Inflammatory macrophage treated with lipopolysaccharide for 4 hours (primary cell): ENCODE measurements at places on chromosomes 5 and 9.

GRCh38 chr5:143790457-143791112 lies 21.4 kb upstream of the HMHB1 start:
- no peak for DNase-seq

- peak; percentile 58 for DNase-seq
These were observed 23.5 kb downstream of the KLF9 start for GRCh38 chr9:70390933-70391341.

- DNase-seq = no peak
These were observed 74.3 kb upstream of the STXBP1 start for GRCh38 chr9:127537792-127538191.

DNA sequence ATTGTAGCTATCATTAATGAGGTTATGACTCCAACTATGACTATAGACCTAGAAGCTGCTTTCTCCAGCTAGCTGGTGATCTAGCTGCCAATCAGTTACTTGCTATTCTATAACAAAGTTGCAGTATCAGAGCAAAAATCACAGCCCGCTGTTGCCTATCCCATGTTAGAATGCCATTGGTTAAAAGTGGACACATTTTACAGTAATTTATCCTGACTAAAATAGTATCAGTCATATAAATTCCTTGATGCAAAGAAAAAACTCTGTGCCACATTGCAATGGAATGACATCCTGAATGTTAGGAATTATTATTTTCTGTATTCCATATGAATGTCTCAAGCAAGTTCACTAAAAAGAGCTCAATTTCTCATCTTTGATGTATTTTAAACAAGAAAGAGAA lies 626.5 kb downstream of the PDE4D start:
- no peak for DNase-seq

- DNase-seq = no peak
These were observed 8.6 kb downstream of the SLC6A3 start for GRCh38 chr5:1436681-1437080.

GRCh38 chr9:133679056-133679455 lies 42.9 kb downstream of the DBH start:
- no peak for DNase-seq

DNA sequence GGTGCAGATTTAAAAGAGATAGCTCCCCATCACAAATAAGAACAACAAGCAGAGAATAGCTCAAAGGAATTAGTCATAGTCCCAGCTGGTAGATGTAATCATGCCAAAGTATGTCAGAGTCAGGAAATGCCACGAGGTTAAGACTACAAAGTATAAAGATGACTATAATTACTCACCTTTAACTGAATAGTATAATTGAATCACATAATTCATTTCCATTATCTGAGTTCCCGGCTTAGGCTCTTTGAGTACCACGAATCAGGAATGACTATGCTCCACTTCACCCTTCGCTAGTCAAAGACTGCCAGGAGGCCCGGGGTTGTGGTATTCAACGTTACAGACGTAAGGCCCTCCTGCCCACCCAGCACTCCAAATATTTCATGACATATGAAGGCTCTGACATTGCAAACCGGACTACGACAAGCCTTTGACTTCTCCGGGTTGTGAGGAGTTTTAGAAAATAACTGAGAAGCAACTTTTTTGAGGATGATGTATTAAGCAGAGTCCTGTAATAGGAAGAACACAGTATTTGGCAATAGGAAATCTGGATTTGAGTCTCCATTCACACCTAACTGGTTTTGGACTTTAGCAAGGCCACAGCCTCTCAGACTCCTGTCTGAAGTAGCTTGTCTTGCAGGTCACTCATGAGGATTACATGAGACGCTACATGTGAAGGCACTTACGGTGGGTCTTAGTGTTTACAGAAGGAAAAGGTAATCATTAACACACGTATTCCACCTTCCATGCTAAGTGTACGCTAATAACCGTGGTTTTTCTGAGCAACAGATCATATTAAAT lies 64.6 kb downstream of the ENC1 start:
- no peak for DNase-seq

GRCh38 chr5:175897285-175897684 lies 25.9 kb downstream of the CPLX2 start:
- DNase-seq = no peak

DNA sequence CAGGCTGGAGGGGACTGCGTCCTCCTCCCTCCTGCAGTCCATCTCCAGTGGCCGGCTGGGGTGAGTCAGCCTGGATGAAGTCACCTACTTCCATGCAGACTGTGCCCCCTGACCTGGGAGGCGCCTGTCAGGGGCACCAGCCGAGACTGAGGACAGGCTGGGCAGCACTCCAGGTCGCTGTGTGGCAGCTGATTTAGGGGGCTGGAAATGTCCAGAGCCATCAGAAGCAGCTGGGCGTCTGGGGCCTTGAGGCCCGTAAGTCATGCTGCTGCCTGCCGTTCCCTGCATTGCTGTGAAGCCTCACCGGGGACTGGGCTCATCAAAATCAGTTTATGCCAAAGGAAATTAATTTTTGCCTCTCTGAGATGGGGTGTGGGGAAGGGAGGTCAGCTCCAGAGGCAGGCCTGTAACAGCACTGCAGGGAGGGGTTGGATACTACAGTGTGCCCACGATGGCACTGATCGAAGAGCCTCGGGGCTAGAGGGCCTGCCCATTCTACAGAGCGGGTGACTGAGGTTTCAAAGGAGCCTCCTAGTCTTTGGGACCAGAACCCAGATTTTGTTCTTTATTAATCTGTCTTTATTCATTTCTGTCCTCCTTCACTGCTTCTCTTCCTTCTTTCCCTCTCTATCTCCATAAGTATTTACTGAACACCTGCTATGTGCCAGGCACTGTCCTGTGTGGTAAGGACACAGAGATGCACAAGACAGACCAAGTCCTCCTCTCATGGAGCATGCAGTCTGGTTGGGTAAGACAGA lies 70.4 kb upstream of the PSD2 start:
- no peak for DNase-seq

DNA sequence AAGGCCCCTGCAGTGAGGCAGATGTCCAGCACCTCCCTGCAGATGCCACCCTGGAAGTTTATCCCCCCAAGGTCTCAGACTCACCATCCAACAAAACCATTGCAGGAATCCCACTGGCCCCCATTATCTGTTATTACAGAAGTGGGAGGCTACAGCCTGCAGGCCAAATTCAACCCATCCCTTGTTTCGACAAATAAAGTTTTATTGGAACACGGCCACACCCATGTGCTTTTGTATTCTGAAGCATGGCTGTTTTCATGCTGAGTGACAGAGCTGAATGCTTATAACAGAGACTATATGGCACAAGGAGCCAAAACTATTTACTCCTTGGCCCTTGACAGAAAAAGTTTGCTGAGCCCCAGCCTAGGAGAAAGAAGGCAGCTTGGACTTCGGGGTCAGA lies 428.8 kb downstream of the CDK5RAP2 start:
- no peak for DNase-seq

GRCh38 chr5:175264406-175264805 lies 179.6 kb downstream of the DRD1 start:
- no peak for DNase-seq

GRCh38 chr5:169788168-169788567 lies 151.1 kb downstream of the DOCK2 start:
- peak; percentile 89 for DNase-seq

DNA sequence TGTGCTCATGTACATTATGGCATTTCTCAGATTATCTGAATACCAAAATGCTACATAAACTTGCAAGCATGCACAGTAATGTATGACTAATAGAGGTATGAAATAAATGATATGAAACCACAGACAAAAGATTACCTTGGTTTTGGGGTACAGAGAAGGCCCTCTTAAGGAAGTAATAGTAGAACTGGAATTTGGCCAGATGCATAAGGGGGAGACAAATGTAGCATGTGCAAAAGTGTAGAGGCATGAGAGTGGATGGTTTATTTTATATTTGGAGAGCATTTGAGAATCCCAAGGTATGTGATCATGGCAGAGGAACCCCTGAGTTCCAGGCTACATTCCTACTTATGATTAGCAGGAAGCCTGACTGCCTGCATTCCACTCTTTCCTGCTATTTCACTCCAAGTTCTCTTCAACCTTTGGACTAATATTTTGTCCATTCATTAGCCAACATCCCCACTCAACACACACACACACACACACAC lies 74.2 kb downstream of the MAMDC2 start:
- DNase-seq = no peak

DNA sequence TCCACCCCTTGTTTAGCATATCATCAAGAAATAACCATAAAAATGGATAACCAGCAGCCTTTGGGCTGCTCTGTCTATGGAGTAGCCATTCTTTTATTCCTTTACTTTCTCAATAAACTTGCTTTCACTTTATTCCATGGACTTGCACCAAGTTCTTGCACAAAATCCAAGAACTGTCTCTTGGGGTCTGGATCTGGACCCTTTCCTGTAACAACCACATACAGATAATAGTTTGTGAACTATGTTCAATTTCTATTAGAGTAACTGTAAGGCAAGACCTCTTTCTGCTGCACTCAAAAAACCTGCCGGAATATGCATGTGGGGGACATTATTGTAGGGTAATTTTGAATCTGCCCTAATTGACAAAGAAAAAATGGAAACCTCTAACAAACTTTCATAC lies 66.9 kb upstream of the TMEM215 start:
- no peak for DNase-seq

- no peak for DNase-seq
These were observed 162.7 kb upstream of the SGCD start for GRCh38 chr5:156164306-156164705.

DNA sequence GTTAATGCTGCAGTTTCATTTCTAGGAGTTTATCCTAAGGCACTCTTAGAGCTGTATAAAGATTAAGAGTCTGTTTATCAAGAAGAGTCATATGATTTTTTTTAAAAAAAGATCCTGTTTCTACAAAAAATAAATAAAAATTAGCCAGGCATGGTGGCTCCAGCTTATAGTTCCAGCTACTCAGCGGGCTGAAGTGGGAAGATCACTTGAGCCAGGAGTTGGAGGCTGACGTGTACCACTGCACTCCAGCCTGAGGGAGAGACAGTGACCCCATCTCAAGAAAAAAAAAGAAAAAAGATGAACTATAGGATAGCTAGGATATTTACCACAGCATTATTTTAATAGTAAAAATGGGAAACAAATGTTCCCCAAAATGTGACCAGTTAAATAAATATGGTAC lies 3.3 kb upstream of the UBE2D2 start:
- no peak for DNase-seq

DNA sequence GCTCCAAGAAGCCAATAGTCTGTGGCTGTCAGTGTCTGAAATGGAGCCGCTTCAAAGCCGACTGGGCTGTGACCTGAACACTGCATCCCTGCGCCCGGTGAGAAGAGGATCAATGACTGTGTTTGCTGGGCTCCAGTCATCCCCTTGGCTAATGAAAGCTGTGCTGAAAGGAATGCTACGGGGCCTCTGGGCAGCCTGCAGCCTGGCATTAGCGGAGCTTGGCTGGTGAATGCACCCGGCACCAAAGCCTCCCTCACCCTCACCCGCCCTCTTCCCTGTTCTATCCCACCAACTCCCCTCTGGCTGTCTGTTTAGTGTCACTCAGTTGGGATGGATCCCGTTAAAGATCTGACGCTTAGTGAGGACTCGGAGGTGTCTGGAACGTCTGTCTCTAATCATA lies 355.3 kb downstream of the BNC2 start:
- DNase-seq = no peak

DNA sequence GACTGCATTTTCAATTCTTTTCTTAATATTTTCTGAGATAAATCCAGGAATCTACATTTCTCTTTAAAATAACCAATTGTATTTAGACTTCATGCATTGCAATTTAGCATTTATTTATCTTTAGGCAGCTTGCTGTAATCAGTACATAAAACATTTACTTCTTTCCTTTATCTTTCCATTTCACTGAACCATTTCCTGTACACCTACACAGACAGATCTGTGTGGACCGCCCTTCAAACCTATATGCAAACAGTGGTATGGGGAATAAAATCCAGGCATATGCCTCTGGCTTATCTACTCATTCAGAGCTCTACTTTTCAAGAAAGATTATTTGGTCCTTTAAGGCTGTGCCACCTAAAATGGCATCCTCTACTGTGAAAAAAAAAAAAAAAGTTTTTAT lies 640.0 kb downstream of the MAT2B start:
- DNase-seq = no peak

GRCh38 chr5:133362438-133362837 lies 249.9 kb downstream of the FSTL4 start:
- no peak for DNase-seq

DNA sequence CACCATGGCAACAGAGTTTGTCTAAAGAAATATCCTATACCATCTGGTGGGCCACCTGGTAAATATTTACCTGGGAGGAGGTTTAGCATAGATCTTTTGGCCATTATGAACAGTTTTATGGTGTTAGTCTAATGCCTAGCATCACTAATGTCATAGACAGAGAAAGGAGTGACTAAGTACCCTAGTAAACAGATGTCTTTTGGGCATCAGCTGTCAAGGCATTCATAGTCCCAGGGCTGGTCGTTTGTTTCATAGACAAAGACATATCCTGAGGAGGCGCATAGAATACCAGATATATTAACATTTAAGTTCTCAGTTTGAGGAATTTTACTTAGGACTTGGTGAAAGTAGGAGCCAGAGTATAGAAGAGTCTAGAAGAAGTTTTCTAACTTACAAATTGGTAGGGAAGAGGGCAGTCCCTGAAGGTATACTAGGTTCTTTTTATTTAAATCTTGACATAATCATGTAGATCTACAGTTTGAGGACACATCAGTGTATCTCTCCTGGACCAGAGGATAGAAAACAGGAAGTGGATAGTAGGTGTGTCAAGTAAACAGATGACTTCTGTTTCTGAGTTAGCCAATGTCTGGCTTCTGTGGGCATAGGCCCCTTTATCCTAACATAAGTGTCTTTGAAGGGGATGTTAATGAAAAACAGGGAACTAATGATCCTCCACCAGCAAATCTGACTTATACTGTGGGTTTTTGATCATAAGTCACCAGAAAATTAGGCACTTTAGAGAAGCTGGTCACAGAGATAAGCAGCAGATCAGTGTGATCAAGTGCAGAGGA lies 105.0 kb upstream of the PRSS3 start:
- DNase-seq = peak; percentile 51
